Lung microvascular endothelial cell (primary cell): ENCODE measurements at places on chromosomes 12 and 14. TPM values are rescaled to one million over a fixed set of nuclear protein-coding genes. Genes with fewer than 3 reads are reported as not detected.

SOX5 gene
- total RNA-seq: under 0.01 TPM in 1 of 2 replicates, not detected in the other

RNASE4 gene
- total RNA-seq: 10.5 and 12.4 TPM in 2 replicates

GMFB gene
- total RNA-seq: 68.9 and 82.3 TPM in 2 replicates

CLEC1B gene
- not detected in 2 replicates for total RNA-seq

FLRT2 gene
- total RNA-seq: 86.5 and 139 TPM in 2 replicates

ACSS3 gene
- total RNA-seq: under 0.01 TPM in 2 replicates

PRH2 gene
- not detected in 2 replicates for total RNA-seq

KRT1 gene
- not detected in 2 replicates for total RNA-seq

NKX2-1 gene
- total RNA-seq: under 0.01 TPM in 1 of 2 replicates, not detected in the other

KRT6C gene
- not detected in 2 replicates for total RNA-seq

LRTM2 gene
- total RNA-seq: not detected in 2 replicates

LMNTD1 gene
- total RNA-seq: under 0.01 TPM in 1 of 2 replicates, not detected in the other

TSHR gene
- not detected in 2 replicates for total RNA-seq

ZFHX2 gene
- total RNA-seq: under 0.01 and 0.22 TPM in 2 replicates

ABCD2 gene
- total RNA-seq: not detected in 2 replicates

LRP1-AS gene
- total RNA-seq: not detected in 2 replicates

METTL1 gene
- total RNA-seq: 3.1 and 3.8 TPM in 2 replicates

TAS2R30 gene
- total RNA-seq: 1.1 and 2.2 TPM in 2 replicates

TAS2R31 gene
- total RNA-seq: 1.1 and 1.8 TPM in 2 replicates

LBHD2 gene
- not detected in 2 replicates for total RNA-seq

CCDC196 gene
- not detected in 2 replicates for total RNA-seq

TSPAN11 gene
- total RNA-seq: 5.0 and 5.7 TPM in 2 replicates

CLEC2B gene
- 26.4 and 29.2 TPM in 2 replicates for total RNA-seq

ADAM20 gene
- 0.22 and 0.60 TPM in 2 replicates for total RNA-seq

RASSF8 gene
- 31.4 and 43.3 TPM in 2 replicates for total RNA-seq

BEGAIN gene
- total RNA-seq: 0.20 TPM in 1 of 2 replicates, not detected in the other

C12orf54 gene
- total RNA-seq: not detected in 2 replicates

TMEM52B gene
- not detected in 2 replicates for total RNA-seq

TAS2R13 gene
- 0.20 and 0.44 TPM in 2 replicates for total RNA-seq

PRIMA1 gene
- total RNA-seq: not detected in 2 replicates

ARHGAP9 gene
- total RNA-seq: under 0.01 TPM in 1 of 2 replicates, not detected in the other

TPH2 gene
- total RNA-seq: not detected in 2 replicates

PPP4R4 gene
- under 0.01 TPM in 1 of 2 replicates, not detected in the other for total RNA-seq

CEP128 gene
- total RNA-seq: 2.4 and 3.1 TPM in 2 replicates

REP15 gene
- 3.5 and 13.5 TPM in 2 replicates for total RNA-seq

CKB gene
- 1.5 and 11.9 TPM in 2 replicates for total RNA-seq

TMEM30B gene
- 0.20 and 0.22 TPM in 2 replicates for total RNA-seq

EFS gene
- total RNA-seq: not detected in 2 replicates

TDRD9 gene
- total RNA-seq: under 0.01 and 0.99 TPM in 2 replicates

PMCH gene
- not detected in 2 replicates for total RNA-seq

EIF2S3B gene
- 0.60 and 7.8 TPM in 2 replicates for total RNA-seq

AMN gene
- under 0.01 and 0.20 TPM in 2 replicates for total RNA-seq

PMEL gene
- total RNA-seq: 0.20 and 0.22 TPM in 2 replicates

CLEC4A gene
- total RNA-seq: not detected in 2 replicates

MUCL1 gene
- not detected in 2 replicates for total RNA-seq
